ENCODE measurements at places on chromosomes 11 and 22. TPM values are rescaled to one million over a fixed set of nuclear protein-coding genes. Genes with fewer than 3 reads are reported as not detected.

MAPK1 gene
- polyA plus RNA-seq = 59.2 TPM

OR4P4 gene
- polyA plus RNA-seq = not detected

EMID1 gene
- 30.2 TPM for polyA plus RNA-seq

P2RY6 gene
- polyA plus RNA-seq = 0.49 TPM

C11orf86 gene
- polyA plus RNA-seq = not detected

Measured in brain (organoid and tissue), 16 donors.